Inflammatory macrophage (primary cell): ENCODE measurements at places on chromosomes 13 and 19.
A peak's percentile ranks its signal among the peaks of the same experiment; 100 is the strongest.

DNA sequence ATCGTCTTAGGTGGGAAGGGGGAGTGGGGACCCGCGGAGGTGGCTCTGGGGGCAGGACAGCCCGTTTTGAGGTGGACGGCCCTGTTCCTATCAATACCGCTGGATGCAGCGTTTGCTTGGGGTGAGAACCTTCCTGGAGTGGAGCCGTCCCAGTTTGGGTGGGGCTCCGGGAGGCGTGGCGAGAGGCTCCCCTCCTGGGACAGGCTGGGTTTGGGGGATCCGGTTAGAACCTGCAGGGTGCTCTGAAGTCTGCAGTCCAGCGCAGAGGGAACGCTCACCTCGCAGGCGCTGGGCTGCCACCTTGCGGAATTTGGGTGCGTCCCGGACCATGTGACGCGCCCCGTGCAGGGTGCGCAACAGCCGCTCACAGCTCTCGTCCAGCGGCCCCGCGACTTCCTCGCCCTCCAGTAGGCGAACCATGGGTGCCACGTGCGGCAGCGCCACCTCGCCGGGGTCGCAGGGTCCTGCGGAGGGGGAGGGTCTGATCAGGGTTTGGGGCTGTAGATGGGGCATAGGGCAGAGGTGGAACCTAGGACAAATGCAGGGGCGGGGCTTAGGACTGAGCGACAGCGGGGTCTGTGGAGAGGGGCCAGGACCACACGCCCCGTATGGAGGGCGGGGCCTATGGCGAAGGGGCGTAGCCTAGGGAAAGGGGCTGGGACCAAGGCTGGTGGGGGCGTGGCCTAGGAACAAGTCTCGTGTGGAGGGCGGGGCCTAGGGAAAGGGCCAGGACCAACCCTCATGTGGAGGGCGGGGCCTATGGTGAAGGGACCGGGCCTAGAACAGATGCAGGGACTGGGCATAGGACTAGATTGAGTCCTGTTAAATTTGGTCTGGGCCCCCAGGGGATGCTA is 13.8 kb downstream of the SH2D3A start:
- peak; percentile 82 for DNase-seq

DNA sequence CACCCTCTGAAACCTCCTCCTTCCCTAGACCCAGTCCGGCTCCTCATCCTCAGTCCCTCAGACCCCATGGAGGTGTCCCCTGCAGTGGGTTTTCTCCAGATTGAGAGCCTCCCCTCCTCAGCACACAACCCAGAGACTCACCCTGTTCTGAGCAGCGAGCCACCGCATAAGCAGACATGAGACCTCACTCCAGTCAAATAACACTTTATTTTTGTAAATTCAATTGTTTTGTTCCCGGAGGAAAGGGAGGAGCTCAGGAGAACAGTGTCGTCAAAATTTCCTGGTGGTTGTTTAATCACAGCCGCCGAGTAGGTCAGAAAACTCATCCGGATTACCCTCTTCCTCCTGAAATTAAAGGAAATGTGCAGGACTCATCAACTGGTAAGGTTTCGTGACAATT is 57.5 kb downstream of the ERICH4 start:
- no peak for DNase-seq

GRCh38 chr13:50319635-50320255 is 304.5 kb downstream of the KCNRG start:
- DNase-seq, result no peak

- DNase-seq, result peak; percentile 95
These were observed 18.4 kb upstream of the TUBGCP3 start for GRCh38 chr13:112606109-112607001.

GRCh38 chr13:41962994-41963393 is 2.1 kb upstream of the VWA8 start:
- no peak for DNase-seq

GRCh38 chr19:6392221-6393073 is 517 bp downstream of the GTF2F1 start:
- DNase-seq, result no peak

DNA sequence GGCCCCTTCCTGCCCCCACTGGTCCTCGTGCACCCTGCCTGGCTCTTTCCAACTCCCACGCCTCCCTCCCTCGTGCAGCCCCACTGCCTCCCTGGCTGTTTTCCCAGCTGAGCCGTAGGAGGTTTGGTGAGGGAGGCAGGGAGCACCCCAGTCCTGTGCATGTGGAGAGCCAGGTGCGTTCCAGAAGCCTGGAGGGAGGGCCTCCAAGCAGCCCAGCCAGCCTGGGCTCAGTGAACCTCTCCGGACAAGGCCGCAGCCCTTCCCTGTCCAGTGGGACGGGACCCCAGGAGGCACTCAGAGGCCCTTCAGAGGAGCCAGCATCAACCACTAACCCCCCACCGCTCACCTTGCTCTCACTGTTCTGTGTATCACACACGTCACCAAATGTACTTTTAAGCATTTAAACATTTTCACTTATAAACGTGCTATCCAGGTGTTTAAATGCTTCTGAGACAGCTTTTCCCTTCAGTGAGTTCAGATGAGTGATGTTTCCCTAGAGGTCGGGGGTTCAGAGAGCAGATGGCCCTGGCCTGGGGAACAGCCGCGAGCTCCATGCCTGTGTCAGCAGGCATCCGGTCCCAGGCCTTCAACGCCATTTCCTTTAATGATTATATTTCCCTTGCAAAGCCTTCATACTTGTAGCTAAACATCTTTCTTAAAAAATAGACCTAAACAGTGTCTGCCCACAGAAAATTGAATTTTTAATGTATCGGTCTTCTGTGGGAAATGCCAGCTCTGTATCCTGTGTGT is 122.6 kb downstream of the ATP11A start:
- no peak for DNase-seq

GRCh38 chr19:17404621-17405249 is 695 bp downstream of the BST2 start:
- DNase-seq, result no peak

DNA sequence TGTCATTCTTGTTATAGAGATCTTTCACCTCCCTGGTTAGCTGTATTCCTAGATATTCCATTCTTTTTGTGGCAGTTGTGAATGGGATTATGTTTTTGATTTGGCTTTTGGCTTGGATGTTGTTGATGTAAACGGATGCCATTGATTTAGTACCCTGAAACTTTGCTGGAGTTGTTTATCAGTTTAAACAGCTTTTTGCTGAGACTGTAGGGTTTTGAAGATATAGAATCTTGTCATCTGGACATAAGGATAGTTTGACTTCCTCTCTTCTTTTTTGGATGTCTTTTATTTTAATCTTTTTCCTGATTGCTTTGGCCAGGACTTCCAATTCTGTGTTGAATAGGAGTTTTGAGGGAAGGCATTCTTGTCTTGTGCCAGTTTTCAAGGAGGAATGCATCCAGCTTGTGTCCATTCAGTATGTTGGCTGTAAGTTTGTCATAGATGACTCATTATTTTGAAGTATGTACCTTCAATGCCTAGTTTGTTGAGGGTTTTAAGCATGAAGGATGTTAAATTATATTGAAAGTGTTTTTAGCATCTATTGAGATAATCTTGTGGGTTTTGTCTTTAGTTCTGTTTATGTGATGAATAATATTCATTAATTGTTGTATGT is 16.8 kb downstream of the ZNF431 start:
- no peak for DNase-seq

DNA sequence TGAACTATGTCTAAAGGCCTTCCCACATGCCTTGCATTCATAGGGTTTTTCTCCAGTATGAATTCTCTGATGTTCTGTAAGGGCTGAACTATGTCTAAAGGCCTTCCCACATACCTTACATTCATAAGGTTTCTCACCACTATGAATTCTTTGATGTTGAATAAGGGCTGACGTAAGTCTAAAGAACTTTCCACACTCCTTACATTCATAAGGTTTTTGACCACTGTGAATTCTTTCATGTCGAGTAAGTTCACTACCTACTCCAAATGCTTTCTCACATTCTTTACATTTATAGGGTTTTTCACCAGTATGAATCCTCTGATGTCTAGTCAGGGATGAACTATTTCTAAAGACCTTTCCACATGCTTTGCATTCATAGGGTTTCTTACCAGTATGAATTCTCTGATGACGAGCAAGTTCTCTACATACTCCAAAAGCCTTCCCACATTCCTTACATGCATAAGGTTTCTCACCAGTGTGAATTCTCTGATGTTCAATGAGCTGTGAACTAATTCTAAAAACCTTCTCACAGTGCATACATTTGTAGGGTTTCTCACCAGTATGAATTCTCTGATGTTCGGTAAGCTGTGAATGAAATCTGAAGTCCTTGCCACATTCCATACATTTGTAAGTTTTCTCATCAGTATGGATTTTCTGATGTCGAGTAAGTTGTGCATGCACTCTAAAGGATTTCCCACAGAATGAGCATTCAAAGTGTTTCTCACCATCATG is 19.1 kb upstream of the ZNF260 start:
- no peak for DNase-seq

GRCh38 chr19:38712161-38712748 is 32.0 kb downstream of the CAPN12 start:
- no peak for DNase-seq

- no peak for DNase-seq
These were observed 25.9 kb downstream of the UBAC2 start for GRCh38 chr13:99226513-99226912.

DNA sequence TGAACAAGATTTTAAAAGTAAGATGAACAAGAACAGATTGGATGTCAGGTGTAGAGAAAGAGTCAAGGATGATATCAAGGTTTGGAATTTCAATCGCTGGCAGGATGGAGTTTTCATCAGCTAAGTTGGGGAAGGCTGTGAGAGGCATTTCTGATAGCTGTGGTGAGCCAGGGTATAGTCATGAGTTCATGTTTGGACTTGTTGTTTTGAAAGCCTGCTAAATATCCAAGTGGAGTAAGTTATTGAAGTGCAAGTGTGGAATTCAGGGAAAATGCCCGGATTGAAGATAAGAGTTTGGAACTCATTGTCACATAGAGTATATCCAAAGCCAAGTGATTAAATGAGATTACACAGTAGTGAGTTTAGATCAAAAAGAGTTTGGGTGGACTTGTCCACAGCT is 11.0 kb upstream of the EPSTI1 start:
- no peak for DNase-seq

DNA sequence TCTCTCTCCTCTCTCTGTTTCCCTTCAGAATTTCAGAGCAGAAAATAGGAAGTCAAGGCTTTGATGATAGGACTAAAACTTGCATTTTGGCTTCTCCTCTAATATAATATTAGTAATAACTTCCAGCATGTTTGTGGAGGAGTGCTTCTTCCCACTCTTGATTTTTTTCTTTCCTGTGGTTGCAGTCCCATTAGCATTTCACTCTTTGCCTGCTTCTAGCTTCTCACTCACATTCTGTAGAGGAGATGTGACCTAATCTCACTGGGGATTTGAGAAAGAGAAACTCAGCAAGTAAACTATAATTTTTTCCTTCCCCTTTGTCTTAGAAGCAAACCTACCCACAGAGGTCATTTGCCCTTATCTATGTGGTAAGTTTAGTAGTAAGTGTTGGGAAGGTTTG is 169.4 kb upstream of the HTR2A start:
- peak; percentile 88 for DNase-seq

- DNase-seq, result no peak
These were observed 751 bp downstream of the ZNF584 start for GRCh38 chr19:58409010-58409790.

- no peak for DNase-seq
These were observed 147.1 kb downstream of the NHLRC3 start for GRCh38 chr13:39185326-39185725.

DNA sequence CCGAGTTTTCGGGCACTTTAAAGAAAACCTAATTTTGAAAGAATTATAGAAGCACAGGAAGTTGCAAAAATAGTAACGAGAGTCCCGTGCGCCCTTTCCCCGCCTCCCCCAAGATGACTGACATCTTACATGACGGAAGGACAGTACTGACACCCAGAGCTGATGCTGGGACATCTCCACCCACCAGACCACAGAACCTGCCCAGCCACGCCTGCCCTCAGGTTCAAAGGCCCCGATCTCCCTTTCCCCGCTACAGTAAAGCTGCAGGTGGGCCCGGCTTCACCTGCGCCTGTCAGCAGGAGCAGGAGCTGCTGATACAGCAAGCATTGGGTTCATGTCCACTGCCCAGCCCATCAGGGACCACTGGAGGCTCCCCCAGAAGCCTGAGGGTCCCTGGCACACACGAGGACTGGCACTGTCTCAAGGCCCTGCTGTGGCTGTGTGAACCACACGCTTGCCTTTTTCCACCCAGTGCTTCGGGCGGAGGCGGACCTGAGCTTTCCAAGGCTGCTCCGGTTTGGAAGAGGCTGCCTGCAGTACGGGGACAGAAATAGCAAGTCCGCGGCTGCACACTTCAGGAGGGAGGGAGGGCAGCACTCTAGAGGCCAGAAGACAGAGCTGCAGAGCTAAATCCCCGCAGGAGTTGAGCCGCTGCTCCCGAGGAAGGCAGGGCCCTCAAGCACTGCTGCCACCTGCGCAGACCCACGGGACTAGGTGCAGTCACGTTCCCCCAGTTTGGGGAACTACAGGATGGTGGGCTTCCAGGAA is 8.7 kb downstream of the MAP2K2 start:
- peak; percentile 69 for DNase-seq
